Forelimb muscle (tissue), 1 donor: ENCODE measurements at places on chromosomes 3 and 15. TPM values are rescaled to one million over a fixed set of nuclear protein-coding genes. Genes with fewer than 3 reads are reported as not detected.

RUVBL1 gene
- polyA plus RNA-seq: 34.1 TPM

- no peak for DNase-seq
Measured at GRCh38 chr3:98326945-98327344, 26.7 kb upstream of the OR5K4 start.

GRCh38 chr15:74138642-74139041, 8.3 kb downstream of the ISLR2 start:
- DNase-seq: no peak

DNA sequence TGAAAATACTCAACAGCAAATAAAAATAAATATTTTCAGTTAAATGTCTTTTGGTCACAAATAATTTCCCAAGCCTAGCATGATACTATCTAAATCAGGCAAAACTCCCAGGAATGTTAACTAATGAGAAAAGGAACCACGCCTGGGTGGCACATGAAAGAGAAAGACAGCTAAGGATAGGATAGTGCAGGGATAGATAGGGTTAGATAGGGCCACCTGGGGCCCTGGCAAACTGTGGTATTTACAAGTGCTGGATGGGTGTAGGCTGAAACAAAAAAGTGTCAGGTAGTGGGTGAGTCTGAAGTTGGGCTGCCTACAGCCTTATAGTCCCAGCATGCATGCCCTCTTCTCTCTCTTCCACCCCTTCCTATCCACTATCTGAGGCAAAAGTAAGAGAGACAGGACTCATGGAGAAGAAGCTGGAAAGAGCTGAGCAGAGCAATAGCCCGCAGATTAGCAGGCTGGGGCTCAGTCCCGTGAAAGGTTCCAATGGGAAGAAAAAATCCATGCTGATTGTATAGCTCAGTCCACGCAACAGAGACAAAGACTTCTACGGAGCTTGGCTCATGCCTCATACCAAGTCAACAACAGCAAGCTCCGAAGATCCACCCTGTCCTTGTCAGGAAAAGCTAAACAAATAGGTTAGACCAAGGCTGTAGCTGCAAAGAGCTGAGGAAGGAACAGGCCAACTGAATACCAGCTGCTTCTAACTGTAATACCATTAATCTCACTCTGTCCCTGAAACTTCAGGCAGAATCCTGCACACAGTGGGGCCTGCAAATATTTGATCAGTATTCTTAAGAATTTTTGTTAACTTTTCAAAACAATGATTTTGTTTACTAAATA, 342.1 kb upstream of the ATP11B start:
- no peak for DNase-seq
